ENCODE measurements at places on chromosomes 7 and 10. TPM values are rescaled to one million over a fixed set of nuclear protein-coding genes. Genes with fewer than 3 reads are reported as not detected.

- peaks cover 30% of the 10 kb centered on the region for H3K27me3 ChIP-seq
- H3K4me1 ChIP-seq, result peaks cover 9% of the 10 kb centered on the region
- no peak overlapping the region for H3K4me3 ChIP-seq
- no peak for DNase-seq
- no peaks in the 10 kb centered on the region for H3K36me3 ChIP-seq
- no peak overlapping the region for H3K27ac ChIP-seq
Measured at GRCh38 chr10:33336582-33337325, 2.3 kb upstream of the NRP1 start.

Gene GPAM
- total RNA-seq, result 16.4 TPM

DNA sequence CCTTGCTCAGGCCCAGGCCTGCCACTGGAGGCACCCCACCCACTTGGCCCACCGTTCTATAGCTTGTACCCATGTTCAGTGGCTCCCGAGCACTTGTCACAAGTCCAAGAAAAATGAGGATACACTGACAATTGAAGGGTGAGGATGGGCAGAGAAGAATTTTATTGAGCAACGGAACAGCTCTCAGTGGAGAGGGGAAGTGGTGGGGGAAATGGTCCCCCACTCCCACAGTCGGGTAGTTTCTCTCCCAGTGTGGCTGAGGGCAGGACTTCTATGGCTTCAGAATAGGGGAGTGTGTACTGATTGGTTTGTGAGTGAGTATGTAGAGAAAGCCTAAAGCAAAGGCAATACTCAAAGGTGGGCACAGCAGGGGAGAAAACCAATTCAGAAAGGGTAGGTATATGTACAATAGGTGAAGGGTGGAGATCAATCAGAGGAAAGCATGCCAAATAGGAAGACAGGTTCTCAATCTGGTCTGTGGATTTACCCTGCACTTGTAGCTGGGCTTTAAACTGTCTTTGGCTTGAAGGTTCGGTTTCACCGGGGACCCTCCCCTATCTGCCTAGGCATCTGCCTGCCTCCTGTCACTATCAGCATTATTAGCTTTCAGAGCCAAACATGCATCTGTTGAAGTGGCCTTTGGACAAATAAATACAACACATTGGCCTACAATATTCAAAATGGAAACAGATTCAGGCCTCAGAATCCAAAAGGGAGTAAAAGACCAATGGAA lies 8.9 kb upstream of the TSPAN13 start:
- H3K36me3 ChIP-seq, result no peaks in the 10 kb centered on the region
- H3K27me3 ChIP-seq, result no peaks in the 10 kb centered on the region
- H3K27ac ChIP-seq, result no peak overlapping the region
- no peaks in the 10 kb centered on the region for H3K4me1 ChIP-seq
- H3K4me3 ChIP-seq, result no peak overlapping the region

Gene HDAC9
- total RNA-seq, result 2.5 TPM

GRCh38 chr10:62062752-62063512 lies 161.4 kb downstream of the ARID5B start:
- no peak overlapping the region for H3K4me3 ChIP-seq
- no peak for DNase-seq
- no peak overlapping the region for H3K27ac ChIP-seq
- peaks cover 11% of the 10 kb centered on the region for H3K36me3 ChIP-seq
- no peaks in the 10 kb centered on the region for H3K27me3 ChIP-seq

DNA sequence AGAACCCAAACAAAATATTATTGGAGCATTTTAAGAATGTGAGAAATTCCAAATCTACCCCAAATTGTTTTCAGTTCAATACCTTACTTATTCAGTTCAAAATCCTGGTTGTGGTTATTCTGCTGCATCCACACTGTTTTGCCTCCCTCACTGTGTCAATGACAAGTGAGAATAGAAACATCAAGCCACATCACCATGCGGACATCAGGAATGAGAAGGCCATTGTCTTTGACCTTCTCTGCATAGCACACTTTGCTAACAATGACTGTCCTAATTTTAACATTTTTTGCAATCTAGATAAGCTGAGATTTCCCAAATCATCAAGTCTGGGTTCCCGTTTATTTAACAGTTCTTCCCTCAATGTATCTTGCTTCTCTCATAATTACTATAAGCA lies 93.7 kb downstream of the ELAPOR2 start:
- H3K27me3 ChIP-seq, result no peaks in the 10 kb centered on the region
- H3K4me3 ChIP-seq, result no peak overlapping the region
- no peaks in the 10 kb centered on the region for H3K4me1 ChIP-seq
- H3K27ac ChIP-seq, result no peak overlapping the region
- DNase-seq, result no peak

Gene CREM
- 134 TPM for total RNA-seq

Gene ZCCHC24
- total RNA-seq, result 1.00 TPM

GRCh38 chr7:114959931-114960330 lies 38.0 kb downstream of the MDFIC start:
- peaks cover 37% of the 10 kb centered on the region for H3K4me1 ChIP-seq
- no peaks in the 10 kb centered on the region for H3K27me3 ChIP-seq
- H3K4me3 ChIP-seq, result no peak overlapping the region
- H3K36me3 ChIP-seq, result no peaks in the 10 kb centered on the region
- H3K27ac ChIP-seq, result no peak overlapping the region

DNA sequence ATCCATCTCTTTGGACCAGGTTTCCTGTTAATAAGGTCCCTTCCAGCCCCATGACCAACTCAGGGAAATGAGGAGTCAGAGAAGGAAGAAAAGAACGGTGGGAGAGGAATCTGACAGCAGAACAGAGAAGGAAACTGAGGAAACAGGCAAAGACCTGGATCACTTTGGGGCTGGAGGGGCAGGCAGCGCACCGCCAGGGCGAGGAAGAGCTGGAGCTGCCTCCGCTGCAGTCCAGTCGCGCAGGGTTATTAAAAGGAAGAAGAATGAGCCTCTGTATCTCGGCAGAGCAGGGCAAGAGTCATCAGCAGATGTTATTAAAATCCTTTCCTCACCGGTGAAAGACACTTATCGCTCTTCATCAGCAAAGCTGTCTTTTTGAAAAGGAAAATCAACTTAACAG lies 37.7 kb upstream of the R3HCC1L start:
- no peaks in the 10 kb centered on the region for H3K36me3 ChIP-seq
- H3K27me3 ChIP-seq, result no peaks in the 10 kb centered on the region
- H3K4me1 ChIP-seq, result no peaks in the 10 kb centered on the region

DNA sequence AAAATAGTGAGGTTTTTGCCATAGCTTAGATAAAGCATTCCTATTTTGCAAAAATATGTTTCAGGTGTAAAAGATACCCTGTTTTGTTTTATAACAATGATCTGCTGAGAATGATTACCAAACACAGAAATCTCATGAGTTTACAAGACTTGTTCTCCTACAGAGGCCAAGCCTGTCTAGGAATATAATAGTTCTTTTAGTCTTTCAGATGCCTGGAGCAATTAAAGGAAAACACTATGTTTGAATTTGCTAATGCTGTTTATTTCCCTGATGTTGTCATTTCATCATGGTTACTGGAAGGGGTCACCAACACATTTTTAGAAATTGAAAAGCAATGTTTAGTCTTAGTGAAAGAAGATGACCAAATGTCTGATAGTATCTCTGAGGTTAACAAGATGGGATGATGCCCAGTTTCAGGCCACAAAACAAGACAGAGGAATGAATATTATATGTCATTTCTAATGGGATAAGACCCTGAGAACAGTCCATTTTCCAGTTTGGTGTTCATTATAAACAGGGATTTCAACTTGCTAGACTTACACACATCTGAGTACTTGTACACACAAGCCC lies 559.9 kb downstream of the INHBA start:
- no peak for DNase-seq
- no peak overlapping the region for H3K27ac ChIP-seq
- H3K27me3 ChIP-seq, result no peaks in the 10 kb centered on the region
- H3K36me3 ChIP-seq, result no peaks in the 10 kb centered on the region

All from CD8-positive, alpha-beta memory T cell (primary cell).